ENCODE measurements at places on chromosomes 16 and 17. TPM values are rescaled to one million over a fixed set of nuclear protein-coding genes. Genes with fewer than 3 reads are reported as not detected.

Gene OR3A2
- not detected for total RNA-seq

Gene MEIOC
- not detected for total RNA-seq

Gene HS3ST3A1
- 7.6 TPM for total RNA-seq

Gene C16orf54
- 0.53 TPM for total RNA-seq

Gene EVI2B
- total RNA-seq = 2.0 TPM

Gene HAS3
- 0.53 TPM for total RNA-seq

Gene CES4A
- 67.7 TPM for total RNA-seq

Gene POLR2A
- 55.9 TPM for total RNA-seq

GRCh38 chr17:78146881-78147280, 696 bp downstream of the C17orf99 start:
- no peak for DNase-seq

GRCh38 chr17:79616801-79617200, 6.0 kb upstream of the RBFOX3 start:
- no peak for DNase-seq

GRCh38 chr16:11502239-11502638, 84.5 kb downstream of the LITAF start:
- no peak for DNase-seq

GRCh38 chr17:19306160-19307111, 56.1 kb downstream of the B9D1 start:
- DNase-seq = no peak

GRCh38 chr17:1573932-1574696, 11.5 kb upstream of the PITPNA start:
- DNase-seq = peak; percentile 90

- no peak for DNase-seq
These were observed 172.7 kb downstream of the TANC2 start for GRCh38 chr17:63138713-63139112.

GRCh38 chr16:27670071-27670810, 120.3 kb downstream of the KATNIP start:
- DNase-seq = no peak

DNA sequence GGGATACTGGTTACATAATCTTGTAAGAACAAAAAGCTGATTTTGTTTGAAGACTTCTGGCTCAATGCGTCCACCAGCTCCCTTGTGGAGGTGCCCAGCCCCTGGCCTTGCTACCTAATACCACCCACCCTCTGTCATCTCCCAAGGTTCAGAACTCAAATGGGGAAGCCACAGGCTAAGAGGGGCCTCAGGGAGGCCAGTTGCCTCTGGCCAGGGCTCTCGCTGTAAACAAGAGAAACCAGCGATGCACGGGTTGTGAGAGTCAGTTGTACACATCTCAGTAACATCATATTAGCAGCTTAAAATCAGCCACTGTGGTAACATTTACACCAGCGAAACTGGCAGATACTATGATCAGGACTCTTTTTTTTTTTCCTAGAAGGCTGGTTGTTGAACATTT, 6.0 kb downstream of the TEKT5 start:
- no peak for DNase-seq

DNA sequence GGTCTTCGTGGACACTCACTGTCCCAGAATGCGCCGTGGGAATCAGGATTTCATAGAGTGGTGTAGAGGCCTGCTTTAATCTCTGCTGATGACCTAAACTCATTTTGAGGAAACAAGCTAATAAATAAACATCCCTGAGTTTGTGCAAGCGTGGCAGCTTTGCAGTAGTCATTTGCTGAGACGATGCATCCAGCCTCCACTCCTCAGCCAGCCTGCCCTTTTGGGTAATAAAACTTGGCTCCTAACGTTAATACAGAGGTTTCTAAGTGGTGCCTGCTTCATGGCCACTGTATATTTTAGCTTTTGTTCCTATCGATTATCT, 1.3 kb downstream of the DGKE start:
- DNase-seq = no peak

DNA sequence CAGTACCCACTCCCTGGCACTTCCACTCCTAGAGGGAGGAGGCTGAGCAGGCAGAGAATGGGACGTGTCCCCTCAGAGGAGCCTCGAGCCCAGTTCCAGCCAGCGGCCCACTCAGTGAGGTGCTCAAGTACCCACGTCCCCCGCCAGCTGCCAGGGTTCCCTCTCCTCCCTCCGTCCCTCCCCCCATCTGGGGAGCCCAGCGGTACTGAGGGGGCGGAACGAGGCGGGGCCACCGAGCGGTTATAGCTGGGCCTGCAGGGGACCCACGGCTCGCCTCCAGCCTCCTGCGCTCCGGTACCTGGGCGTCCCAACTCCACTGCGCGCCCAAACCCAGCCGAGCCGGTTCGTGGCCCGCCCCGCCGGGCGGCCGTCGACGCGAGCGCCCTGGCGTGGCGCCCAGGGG, at the start of gene NPW:
NPW (plus strand) TSS at position 268 of the 403 bp plus-strand sequence.
- DNase-seq = no peak

GRCh38 chr17:63703556-63704258, 3.8 kb upstream of the LIMD2 start:
- no peak for DNase-seq

DNA sequence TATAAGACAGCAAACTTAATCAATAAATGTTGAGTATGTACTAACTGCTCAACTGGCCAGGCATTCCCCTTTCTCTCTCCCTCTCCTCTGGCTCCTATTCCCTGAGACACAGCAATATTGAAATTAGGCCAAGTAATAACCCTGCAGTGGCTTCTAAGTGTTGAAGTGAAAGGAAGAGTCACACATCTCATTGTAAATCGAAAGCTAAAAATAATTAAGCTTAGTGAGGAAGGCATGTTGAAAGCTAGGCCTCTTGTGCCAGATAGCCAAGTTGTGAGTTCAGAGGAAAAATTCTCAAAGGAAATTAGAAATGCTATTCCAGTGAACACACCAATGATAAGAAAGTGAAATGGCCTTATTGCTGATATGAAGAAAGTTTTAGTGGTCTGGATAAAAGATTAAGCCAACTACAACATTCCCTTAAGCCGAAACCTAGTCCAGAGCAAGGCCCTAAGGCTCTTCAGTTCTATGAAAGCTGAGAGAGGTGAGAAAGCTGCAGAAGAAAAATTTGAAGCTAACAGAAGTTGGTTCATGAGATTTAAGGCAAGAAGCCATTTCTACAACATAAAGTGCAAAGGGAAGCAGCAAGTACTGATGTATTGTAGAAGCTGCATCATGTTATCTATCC, 35.4 kb upstream of the ABCC11 start:
- DNase-seq = no peak

Data from left lobe of liver (tissue), 2 donors.